K562 (cell line): ENCODE measurements at places on chromosomes 2 and 18. TPM values are rescaled to one million over a fixed set of nuclear protein-coding genes. Genes with fewer than 3 reads are reported as not detected.

DNA sequence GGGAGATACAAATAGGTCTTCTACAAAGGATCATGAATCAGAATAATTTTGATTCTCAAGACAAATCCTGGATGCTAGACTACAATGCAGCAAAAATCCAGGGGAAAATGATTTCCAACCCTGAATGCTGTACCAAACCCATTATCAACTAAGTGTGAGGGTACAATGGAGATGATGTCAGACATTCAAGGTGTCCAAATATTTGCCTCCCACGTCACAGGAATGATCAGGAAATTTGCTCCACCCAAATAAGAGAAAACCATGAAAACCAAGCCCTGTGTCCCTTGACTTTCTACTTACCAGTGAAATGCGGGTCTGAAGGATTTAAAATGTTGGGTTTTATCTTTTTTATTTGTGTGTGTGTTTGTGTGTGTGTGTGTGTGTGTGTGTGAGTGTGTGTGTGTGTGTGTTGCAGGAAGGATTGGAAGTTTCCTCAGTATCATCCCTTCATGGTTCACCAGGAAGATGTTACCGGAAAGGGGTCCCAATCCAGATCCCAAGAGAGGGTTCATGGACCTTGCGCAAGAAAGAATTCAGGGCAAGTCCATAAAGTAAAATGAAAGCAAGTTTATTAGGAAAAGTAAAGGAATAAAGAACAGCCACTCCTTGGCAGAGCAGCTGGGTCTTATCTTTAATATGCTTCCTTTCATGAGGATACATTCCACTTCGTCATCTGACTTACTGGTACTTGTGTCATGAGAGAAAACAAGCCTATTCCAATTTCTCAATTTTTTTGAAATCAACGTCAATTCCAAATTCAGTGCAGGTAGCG is 61.1 kb upstream of the ID2 start:
- H3K27ac ChIP-seq = no peak overlapping the region
- peaks cover 20% of the 10 kb centered on the region for H3K4me1 ChIP-seq
- H3K4me3 ChIP-seq = no peak overlapping the region
- DNase-seq = no peak

DNA sequence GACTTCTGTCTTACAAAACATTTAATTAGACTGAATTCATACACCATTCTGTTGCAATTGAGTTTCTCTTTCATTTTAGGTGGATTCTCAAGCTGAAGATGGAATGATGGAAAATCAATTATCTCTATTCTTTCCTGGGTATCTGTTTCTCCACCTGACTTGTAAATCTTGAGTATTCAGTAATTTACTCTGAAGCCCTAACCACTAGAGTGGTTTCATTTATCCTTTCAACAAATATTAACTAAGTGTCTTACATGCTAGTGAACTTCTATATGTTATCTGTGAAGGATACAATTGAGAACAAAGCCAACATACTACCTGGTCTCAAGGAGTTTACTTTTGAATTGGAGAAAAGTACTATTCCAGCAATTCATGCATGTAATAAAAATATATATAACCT is 94.1 kb upstream of the ZNF804A start:
- no peaks in the 10 kb centered on the region for H3K36me3 ChIP-seq
- H3K4me1 ChIP-seq = no peaks in the 10 kb centered on the region
- H3K27me3 ChIP-seq = no peaks in the 10 kb centered on the region
- DNase-seq = no peak

GRCh38 chr18:55018602-55019001 is 59.3 kb upstream of the CCDC68 start:
- H3K4me3 ChIP-seq = no peak overlapping the region
- no peaks in the 10 kb centered on the region for H3K36me3 ChIP-seq
- no peaks in the 10 kb centered on the region for H3K27me3 ChIP-seq
- no peaks in the 10 kb centered on the region for H3K4me1 ChIP-seq

Gene CPLX4
- total RNA-seq = not detected in 2 replicates

Gene C2orf92
- total RNA-seq = 4.0 and 4.5 TPM in 2 replicates

- H3K4me1 ChIP-seq = no peaks in the 10 kb centered on the region
- DNase-seq = no peak
- H3K27me3 ChIP-seq = no peaks in the 10 kb centered on the region; the same call in 2 of the 3 replicates
- H3K4me3 ChIP-seq = no peak overlapping the region
Observed at GRCh38 chr18:76384114-76384790, 110.8 kb downstream of the ZNF516 start.

- no peaks in the 10 kb centered on the region for H3K4me1 ChIP-seq
- no peaks in the 10 kb centered on the region for H3K36me3 ChIP-seq
- H3K27ac ChIP-seq = no peak overlapping the region
- no peak for DNase-seq
Observed at GRCh38 chr2:160652236-160652635, 158.6 kb upstream of the RBMS1 start.

DNA sequence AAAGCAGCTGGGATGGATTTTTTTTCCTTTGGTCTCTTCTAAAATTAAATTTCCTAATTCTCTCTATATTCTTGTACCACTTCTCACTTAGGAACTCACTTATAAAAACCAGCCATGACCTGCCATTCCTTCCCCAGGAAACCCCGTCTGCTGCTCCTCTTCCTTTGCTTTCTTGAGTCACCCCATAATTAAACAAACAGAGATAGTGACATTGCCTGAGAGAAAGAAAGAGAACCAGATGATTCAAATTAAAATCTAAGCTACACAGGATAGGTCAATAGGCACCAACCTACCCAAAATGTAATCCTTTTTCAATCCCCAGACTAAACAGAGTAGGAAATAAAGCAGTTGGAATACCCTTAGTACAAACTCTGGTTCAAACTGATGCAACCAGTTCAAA is 9.7 kb downstream of the STK39 start:
- no peaks in the 10 kb centered on the region for H3K36me3 ChIP-seq
- DNase-seq = no peak
- no peaks in the 10 kb centered on the region; the same call in 2 of the 3 replicates for H3K4me1 ChIP-seq
- peaks cover 6% of the 10 kb centered on the region; the same call in 1 of the 2 replicates for H3K27me3 ChIP-seq
